Urothelium cell line (cell line): ENCODE measurements at places on chromosomes 12 and 14.

GRCh38 chr12:78204926-78205325, 374.2 kb downstream of the NAV3 start:
- DNase-seq = no peak

- no peak for DNase-seq
These were observed 183.8 kb downstream of the SLC25A21 start for GRCh38 chr14:36988568-36988967.

DNA sequence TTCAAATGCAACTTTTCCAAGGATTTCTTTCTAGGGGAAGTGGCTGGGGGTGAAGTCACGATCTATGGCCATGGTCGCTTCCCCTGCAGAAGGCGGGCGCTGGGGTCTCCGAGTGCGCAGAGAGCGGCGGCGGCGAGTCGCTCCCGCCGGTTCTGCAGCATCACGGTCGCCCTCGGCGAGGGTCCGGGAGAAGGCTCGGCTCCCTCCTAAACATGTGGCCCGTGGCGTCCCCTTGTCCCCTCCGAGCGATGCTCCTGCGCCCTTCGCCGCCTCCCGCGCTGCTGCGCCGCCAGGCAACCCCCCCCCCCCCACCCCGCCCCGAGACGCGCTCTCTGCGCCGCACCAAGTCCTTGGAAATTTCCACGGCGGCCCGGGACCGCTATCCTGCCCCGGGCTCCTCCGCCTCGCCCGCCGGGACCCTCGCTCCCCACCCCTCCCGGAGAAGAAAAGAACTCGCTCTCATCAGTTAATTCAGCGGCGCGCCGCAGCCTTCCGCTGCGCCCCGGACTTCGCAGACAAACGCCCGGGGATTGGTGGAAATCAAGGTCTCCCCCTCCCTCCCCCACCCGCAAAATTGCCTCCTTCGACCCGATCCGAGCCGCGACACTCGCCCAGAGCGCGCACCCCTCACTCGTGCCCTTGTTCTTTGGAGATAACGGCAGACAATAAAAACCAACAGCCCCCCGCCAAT, at the start of gene ST8SIA1:
ST8SIA1 (minus strand) TSS at position 298 of the 691 bp plus-strand sequence. CDS start 475 bp downstream, outside the sequence.
- DNase-seq = peak; percentile 58

- no peak for DNase-seq
These were observed 24.0 kb upstream of the RIC8B start for GRCh38 chr12:106750524-106750923.

DNA sequence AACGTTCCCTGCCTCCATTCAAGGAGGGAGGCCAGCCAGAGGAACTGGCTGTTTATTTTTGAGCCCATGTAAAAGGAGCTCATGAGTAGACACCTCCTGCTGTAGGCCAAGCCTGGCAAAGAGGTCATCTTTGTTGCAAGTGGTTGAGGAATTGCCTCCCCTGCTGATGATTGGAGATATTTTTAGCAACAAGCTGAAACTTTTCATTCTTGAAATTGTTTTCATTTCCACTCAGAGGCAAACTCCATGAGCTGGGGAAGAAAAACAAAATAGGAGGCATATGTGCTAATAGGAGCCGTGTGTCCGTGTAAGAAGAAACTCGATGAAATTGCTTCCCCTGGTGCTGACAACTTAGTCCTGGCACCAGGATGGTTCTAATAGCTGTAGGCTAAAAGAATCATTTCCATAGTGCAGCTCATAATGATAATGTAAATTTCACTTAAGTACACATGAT, 440.1 kb upstream of the FAR2 start:
- DNase-seq = no peak

DNA sequence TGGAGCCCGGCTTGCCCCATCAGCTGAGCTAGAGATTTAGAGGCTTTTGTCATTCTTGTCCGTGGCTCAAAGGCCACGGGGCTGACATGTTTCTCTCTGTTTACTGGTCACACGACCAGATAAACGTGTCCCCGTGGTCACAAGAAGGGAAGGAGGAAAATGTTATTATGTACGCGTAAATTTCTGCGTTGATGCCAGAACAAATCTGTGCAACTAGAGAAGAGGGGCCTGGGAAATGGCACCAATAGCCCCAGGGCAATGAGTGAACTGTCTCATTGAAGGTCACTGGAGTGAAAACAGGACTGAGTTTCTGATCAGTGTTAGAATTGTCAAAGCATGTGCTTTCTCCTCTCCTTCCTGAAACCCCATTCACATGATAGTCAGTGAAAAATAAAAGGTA, 25.3 kb downstream of the OAS2 start:
- no peak for DNase-seq

- DNase-seq = peak; percentile 24
These were observed 136.8 kb downstream of the KCNH5 start for GRCh38 chr14:62908506-62908905.

DNA sequence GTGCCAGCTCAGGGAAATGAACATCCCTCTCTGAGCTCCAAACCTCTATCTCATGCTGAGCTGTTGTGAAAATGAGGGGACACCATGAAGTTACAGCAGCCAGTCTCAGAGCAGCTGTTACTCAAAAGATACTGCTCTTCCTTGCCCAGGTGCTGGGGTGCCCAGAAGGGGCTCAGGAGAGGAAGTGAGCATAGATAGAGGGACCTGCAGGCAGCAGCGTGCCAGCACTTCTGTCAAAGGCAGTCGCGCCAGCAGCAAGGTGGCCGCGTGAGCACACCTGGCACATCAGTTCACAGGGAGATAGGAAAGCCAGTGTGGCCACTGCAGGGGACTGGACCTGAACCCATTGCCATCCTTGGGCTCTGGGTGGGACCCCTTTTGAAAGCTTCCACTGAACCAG, 27.8 kb downstream of the C14orf132 start:
- DNase-seq = no peak

- no peak for DNase-seq
These were observed 102.3 kb downstream of the CALM1 start for GRCh38 chr14:90499121-90499520.

DNA sequence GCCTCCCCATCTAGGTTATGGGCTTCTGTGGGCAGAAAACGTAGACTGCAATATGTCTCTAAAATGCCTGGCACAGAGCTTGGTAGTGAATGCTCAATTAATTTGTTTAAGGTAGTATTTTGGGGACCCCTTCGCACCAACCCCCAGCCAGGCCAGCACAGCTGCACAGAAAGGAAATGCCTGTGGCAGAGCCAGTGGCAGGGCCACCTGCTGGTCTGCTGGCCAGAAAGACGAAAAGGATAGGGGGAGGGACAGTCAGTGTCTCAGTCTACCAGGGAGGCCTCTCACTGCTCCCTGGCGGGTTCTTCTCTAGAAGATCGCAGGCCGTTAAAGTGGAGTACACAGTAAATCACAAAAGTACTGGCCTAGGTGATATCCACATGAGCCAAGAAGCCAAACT, 3.5 kb downstream of the RAB15 start:
- DNase-seq = peak; percentile 47

DNA sequence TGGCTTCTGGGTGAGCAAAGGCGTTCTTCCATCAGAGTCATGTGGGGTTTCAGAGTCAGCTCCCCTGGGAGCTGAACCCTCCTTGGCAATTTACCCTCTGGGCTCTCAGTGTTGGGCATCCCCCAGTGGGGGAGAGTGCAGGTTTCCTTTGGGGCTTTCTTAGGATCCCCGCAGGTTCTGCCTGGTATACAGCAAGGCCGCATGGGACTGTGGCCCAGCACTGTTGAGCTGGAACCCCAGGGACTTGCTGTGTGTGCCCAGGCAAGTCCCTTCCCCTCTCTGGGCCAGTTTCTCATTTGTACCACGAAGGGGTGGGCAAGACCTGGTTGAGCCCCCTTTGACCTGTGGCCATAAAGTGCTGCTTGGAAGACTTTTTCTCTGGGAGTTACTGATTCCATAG, 5.5 kb downstream of the FAM181A start:
- no peak for DNase-seq

DNA sequence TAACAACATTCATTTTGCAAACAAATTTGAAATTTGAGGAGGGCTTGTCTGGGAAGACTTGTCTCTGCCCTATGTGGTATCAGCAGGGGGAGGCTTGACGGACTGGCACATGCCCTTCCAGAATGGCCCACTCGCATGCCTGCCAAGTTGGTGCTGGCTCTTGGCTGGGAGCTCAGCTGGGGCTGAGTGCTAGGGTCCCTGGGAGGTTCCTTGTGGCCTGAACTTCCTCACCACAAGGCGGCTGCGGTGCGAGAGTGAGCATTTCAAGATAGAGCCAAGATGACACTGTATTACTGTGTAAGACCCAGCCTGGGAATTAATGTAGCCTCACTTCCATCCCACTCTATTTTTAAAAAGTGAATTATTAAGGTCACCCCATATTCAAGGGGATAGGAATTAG, 271.6 kb upstream of the PLEKHG7 start:
- DNase-seq = no peak

DNA sequence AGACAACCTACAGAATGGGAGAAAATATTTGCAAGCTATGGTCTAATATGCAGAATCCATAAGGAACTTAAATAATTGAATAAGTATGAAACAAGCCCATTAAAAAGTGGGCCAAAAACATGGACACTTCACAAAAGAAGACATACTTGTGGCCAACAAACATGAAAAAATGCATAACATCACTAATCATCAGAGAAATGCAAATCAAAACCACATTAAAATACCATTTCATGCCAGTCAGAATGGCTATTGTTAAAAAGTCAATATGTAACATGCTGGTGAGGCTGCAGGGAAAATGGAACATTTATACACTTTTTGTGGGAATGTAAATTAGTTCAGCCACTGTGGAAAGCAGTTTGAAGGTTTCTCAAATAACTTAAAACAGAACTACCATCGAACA, 945.4 kb upstream of the FLRT2 start:
- DNase-seq = no peak

DNA sequence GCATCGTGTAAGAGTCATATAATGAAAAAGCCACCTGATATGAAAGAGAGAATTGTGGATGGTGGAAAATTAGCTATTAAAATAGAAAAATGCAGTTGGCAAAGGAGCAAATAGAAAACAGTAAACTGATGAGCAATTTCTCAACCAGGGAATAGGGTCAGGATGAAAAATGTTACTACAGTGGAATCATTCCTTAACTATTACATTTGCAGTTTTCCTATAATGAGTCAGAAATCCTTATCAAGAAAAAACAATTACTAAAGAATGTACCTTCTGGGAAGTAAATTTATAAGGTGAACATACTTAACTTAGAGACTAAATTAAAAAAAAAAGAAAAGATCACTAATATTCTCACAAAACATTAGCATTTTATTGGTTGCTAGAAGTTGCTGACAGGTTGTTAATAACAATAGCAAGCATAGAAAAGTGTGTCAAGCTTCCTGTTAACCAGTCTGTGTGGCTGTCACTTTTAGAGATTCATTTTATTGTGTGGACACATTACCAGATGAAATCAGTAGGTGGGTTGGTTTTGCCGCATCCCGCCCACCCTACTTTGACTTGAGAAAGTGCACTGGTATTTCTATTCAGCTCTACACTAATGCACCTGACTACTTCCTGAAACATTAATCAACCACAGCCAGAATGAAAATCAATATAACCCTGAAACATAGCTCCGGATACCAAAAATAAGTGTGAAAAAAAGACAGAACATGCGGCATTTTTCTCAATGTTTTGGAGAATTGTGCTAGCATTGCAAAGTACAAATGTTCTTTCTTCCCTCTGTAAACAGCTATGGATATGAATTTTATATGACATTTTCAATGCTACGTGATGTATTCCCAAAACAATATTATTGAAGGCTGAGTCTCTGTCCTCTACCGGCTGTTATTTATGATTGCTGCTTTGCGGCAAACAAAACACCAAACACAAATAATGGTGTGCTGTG, 576.7 kb downstream of the SLC16A7 start:
- no peak for DNase-seq

- no peak for DNase-seq
These were observed 1.6 kb downstream of the OAS3 start for GRCh38 chr12:112939761-112940381.

GRCh38 chr12:114752217-114752616, 68.2 kb upstream of the TBX3 start:
- no peak for DNase-seq

GRCh38 chr12:22048351-22049041, 2.5 kb downstream of the CMAS start:
- no peak for DNase-seq

DNA sequence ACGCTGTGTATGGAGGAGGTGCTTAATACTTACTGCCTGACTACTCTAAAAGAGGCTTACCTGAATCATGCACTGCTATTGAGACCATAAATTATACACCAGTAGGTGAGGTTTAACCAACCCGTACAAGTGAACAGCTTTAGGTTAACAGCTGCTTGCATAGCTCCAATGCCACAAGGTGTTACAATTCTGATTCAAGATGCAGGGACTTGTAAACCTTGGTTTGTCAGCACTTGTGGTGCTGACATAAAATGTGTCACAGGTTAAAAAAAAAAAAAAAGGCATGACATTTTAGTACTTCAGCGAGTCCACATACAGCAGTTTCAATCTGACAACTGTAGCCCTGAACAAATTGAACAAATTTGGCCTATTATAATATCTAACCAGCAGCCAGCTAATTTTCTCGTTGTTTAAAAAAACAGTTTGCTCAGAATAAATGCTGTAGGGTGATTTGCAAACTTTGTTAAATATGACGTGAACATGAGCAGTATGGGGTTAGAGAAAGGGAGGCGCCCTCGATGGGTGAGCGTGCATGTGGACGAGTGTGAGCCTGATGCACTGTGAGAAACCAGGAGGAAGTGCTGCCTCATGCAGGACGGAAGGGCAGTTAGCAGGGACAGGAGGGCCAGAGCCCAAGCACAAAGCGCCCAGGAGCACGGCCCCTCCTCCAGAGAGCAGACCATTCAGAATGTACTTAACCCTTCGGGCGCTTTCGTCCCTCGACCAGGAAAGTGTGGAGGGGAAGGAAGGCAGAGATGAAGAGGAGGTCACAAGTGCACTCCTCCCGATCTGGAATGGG, 44.7 kb downstream of the TCHP start:
- DNase-seq = no peak

DNA sequence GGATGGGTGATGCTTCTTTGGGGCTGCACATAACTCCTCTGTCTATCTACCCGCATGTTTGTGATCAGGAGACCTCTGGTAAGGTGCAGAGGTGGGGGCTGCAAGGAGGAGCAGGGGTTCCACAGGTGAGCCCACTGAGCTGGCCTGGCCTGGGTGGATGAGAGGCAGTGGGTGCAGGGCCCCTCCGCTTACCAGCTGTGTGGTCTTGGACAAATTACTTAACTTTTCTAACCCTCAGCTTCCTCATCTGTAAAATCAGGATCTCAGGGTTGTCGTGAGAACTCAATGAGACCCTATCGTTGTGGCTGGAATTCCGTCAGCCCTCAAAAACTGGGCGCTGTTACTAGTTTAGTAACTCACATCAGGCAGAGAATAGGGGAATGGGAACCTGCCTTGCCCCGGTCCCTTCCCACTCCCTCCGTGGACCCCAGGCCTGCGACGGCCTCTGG, 7.5 kb downstream of the PTPN6 start:
- DNase-seq = no peak

DNA sequence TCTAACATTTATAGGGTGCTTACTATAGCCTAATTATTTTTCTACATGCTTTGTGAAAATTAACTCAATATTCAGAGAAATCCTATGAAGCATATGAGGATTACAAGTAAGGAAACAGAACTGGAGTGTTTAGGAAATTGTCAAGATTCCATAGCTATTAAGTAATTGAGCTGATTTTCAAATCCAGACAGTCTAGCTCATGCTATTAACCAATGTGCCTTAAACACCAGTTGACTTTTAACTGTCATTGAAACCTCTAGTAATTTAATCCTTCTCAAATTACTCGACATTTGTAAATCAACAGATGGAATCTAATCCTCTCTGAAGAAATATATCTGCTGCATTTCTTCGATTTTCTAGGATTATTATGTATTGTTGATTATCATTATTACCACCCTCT, 488.9 kb downstream of the MDGA2 start:
- peak; percentile 29 for DNase-seq

- DNase-seq = peak; percentile 30
These were observed 31.7 kb downstream of the ANO4 start for GRCh38 chr12:100826323-100826722.

GRCh38 chr12:57196439-57196838, 20.2 kb upstream of the NXPH4 start:
- DNase-seq = no peak
